Pancreas (tissue), 10 donors: ENCODE measurements at places on chromosomes 16 and 17. TPM values are rescaled to one million over a fixed set of nuclear protein-coding genes. Genes with fewer than 3 reads are reported as not detected.

Gene PTX4
- polyA plus RNA-seq: not detected

Gene MAPT
- 1.1 TPM for polyA plus RNA-seq

Gene MFSD11
- 5.9 TPM for polyA plus RNA-seq

Gene LAT
- 25.3 TPM for polyA plus RNA-seq

Gene TMC8
- 1.5 TPM for polyA plus RNA-seq

Gene GCGR
- polyA plus RNA-seq: 22.7 TPM

Gene VTN
- 14.6 TPM for polyA plus RNA-seq

Gene COPS3
- 37.9 TPM for polyA plus RNA-seq

Gene RNF43
- polyA plus RNA-seq: 6.2 TPM

Gene MT3
- 4.6 TPM for polyA plus RNA-seq

Gene MYH2
- 0.05 TPM for polyA plus RNA-seq

Gene CCDC200
- polyA plus RNA-seq: 0.26 TPM

DNA sequence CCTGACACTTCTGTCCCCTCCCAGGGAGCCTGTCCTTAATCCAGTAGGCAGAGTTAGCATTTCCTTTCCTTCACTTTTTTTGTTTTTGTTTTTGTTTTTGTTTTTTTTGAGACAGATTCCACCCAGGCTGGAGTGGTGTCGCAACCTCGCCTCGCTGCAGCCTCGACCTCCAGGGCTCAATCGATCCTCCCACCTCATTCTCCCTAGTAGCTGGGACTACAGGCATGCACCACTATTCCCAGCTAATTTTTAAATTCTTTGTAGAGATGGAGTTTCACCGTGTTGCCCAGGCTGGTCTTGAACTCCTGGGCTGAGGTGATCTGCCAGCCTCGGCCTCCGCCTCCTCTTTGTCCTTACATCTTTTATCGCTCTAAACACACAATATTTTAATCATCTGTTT is 4.0 kb downstream of the NHERF1 start:
- no peak for DNase-seq
- H3K27ac ChIP-seq: peak overlapping the region; percentile 97
- no peaks in the 10 kb centered on the region for H3K27me3 ChIP-seq
- H3K36me3 ChIP-seq: no peaks in the 10 kb centered on the region
- peak overlapping the region; percentile 89 for H3K4me3 ChIP-seq

DNA sequence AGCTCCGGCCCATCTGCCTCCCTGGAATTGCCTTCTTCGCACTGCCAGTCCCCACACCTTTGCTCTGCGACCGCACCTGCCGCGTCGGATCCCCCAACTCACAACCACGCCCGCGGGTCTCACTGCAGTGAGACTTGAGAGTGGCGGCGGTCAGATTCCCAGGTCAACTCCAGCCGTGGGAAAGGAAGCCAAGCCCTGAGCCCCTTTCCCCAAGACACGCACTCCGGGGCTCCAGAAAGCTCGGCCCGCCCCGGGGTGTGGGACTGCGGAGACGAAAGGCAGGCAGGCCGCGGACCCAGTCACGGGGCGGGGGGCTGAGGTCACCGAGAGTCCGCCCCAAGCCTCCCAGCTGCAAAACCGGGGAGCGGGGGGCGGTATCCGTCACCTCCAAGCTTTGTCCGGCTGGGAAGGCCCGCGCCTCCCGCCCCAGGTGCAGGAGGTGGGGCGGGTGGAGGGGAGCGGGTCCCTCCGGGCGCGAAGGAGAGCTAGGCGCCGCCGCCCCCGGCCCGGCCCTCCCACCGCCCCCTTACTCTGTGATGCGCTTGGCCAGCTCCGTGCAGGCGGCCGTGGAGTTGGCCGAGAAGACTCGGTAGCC is 615 bp downstream of the PRPSAP1 start:
- peak overlapping the region; percentile 70 for H3K27ac ChIP-seq
- peak overlapping the region; percentile 53 for H3K4me3 ChIP-seq
- H3K36me3 ChIP-seq: no peaks in the 10 kb centered on the region
- H3K4me1 ChIP-seq: peaks cover 16% of the 10 kb centered on the region

- H3K36me3 ChIP-seq: no peaks in the 10 kb centered on the region
- no peak for DNase-seq
- no peaks in the 10 kb centered on the region for H3K4me1 ChIP-seq
- H3K27ac ChIP-seq: no peak overlapping the region
These were observed 181.1 kb downstream of the SEC14L1 start for GRCh38 chr17:77321649-77322513.

GRCh38 chr17:82998637-82999036 is 80.8 kb upstream of the METRNL start:
- no peaks in the 10 kb centered on the region for H3K4me1 ChIP-seq
- H3K36me3 ChIP-seq: no peaks in the 10 kb centered on the region
- no peak overlapping the region for H3K27ac ChIP-seq
- DNase-seq: no peak
- H3K4me3 ChIP-seq: no peak overlapping the region

DNA sequence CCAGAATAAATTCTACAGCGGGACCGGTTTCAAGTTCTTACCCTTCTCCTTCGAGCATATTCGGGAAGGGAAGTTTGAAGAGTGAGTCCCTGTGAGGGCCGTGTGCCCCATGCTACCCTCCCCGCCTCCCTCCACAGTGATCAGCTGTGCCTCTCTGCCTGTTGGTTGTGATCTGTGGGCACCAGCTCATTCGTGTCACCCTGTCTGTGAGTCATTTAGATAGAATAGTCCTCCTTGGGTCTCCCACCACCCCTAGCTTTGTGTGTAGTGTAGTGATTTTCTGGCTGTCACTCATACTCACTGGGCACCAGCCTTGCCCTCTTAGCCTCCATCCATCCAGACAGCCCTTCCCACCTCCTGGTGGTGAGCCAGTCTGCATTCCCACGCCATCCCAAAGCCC is 15.0 kb upstream of the NAGLU start:
- no peaks in the 10 kb centered on the region for H3K27me3 ChIP-seq
- H3K36me3 ChIP-seq: no peaks in the 10 kb centered on the region
- no peak for DNase-seq
- peaks cover 6% of the 10 kb centered on the region for H3K4me1 ChIP-seq

- no peak overlapping the region for H3K4me3 ChIP-seq
- H3K4me1 ChIP-seq: no peaks in the 10 kb centered on the region
- no peaks in the 10 kb centered on the region for H3K36me3 ChIP-seq
- no peak overlapping the region for H3K27ac ChIP-seq
- H3K27me3 ChIP-seq: no peaks in the 10 kb centered on the region
These were observed 5.7 kb downstream of the OR4D2 start for GRCh38 chr17:58172369-58173071.

- H3K36me3 ChIP-seq: no peaks in the 10 kb centered on the region
- no peak overlapping the region for H3K27ac ChIP-seq
- no peaks in the 10 kb centered on the region for H3K27me3 ChIP-seq
- no peaks in the 10 kb centered on the region for H3K4me1 ChIP-seq
- no peak for DNase-seq
- H3K4me3 ChIP-seq: no peak overlapping the region
These were observed 111.4 kb downstream of the CYLD start for GRCh38 chr16:50853329-50853728.

DNA sequence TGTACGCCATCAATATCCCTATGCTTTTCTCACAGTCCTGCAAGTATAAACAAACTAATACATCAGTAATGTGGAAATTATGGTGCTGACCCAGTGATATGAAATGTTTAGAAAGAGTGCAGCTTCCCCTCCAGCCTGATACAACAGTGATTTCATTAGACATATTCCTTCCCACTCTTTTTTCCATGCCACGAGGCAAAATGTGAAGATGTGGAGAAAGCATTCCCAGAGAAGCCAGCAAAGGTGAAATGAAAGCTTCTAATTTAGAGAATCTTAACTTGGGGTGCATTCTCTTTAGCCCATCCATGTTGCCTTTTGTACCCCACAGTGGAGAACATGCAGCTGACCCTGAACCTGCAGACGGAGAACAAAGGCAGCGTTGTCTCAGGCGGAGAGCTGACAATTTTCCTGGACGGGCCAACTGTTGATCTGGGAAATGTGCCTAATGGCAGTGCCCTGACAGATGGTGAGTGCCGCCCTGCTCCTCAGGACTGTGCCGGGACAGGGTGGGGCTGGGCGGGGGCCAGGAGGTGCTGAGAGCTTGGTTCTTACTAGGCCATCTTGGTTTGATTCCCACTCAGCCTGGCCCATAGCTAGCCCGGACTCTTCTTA is 77.8 kb downstream of the WWP2 start:
- no peak overlapping the region for H3K4me3 ChIP-seq
- DNase-seq: peak; percentile 90
- no peaks in the 10 kb centered on the region for H3K27me3 ChIP-seq

- no peaks in the 10 kb centered on the region for H3K4me1 ChIP-seq
- no peak for DNase-seq
- no peaks in the 10 kb centered on the region for H3K27me3 ChIP-seq
- no peak overlapping the region for H3K4me3 ChIP-seq
These were observed 183.8 kb downstream of the CCDC182 start for GRCh38 chr17:57561072-57561861.

DNA sequence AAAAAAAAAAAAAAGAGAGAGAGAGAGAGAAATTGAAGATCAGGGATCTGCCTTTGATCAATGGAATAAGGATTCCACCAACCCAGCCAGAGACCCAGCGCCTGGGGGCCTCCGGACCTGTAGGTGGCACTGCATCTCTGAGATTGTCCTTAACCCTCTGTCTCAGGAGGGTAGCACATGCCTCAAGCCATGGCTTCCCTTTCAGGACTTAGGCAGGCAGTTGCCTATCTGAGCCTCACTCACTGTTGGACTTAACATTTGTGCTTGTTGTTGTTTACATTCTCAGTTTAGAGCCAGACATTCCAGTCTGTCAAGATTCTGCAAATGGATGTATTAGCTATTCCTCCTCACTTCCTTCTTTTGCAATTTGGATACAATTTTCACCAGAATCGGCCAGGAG is 5.1 kb upstream of the SCNN1B start:
- peaks cover 3% of the 10 kb centered on the region for H3K27me3 ChIP-seq
- H3K36me3 ChIP-seq: no peaks in the 10 kb centered on the region
- DNase-seq: peak; percentile 18
- H3K27ac ChIP-seq: no peak overlapping the region

- no peaks in the 10 kb centered on the region for H3K36me3 ChIP-seq
- H3K4me1 ChIP-seq: no peaks in the 10 kb centered on the region
- DNase-seq: no peak
- no peak overlapping the region for H3K27ac ChIP-seq
- no peaks in the 10 kb centered on the region for H3K27me3 ChIP-seq
These were observed 71.1 kb downstream of the METRNL start for GRCh38 chr17:83150369-83151055.

GRCh38 chr17:4899341-4900230 is at the start of gene C17orf107:
Gene C17orf107, plus strand, starts transcription at chr17:4899536. Its CDS starts 227 bp downstream, at chr17:4899763.
- H3K27ac ChIP-seq: no peak within 1 kb of the TSS
- H3K4me3 ChIP-seq: peak within 1 kb of the TSS; percentile 73
- DNase-seq: peak; percentile 93
- no peaks in the 10 kb centered on the region for H3K27me3 ChIP-seq
- H3K4me1 ChIP-seq: peaks cover 9% of the 10 kb centered on the region

DNA sequence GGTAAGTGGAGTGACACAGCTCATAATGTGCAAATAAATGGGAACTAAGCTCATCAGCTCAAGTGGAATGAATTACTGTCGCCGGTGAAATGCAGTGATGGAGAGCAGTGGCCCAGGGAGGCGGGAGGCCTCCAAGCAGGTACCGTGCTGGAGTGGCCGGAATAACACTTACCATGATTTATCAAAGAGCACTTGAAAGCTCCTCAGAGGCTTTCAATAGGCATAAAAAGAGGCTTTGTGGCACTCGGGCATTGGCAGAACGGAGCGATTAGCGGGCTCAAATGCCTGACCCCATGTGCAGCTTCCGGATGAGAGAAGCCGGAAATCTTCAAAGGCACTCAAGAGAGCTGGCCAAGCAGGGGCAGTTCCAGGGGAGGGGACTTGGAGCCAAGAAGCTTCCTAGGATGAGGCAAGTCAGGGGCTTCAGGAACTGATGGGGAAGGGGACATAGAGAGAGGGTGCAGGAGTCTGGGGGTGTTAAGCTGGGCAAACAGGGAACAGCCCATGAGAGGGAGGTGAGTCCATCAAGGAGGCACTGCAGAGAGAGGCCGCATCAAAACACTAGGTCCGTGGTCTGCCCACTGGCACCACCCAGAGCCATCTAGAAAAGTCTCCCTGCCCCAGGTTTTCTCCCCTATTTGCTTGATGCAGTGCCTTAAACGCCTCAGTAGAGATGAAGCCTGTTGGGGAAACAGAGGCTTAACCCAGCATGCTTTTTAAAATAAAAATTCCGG is 144.0 kb upstream of the IRX6 start:
- no peaks in the 10 kb centered on the region for H3K36me3 ChIP-seq
- H3K27me3 ChIP-seq: no peaks in the 10 kb centered on the region
- DNase-seq: no peak
- no peak overlapping the region for H3K4me3 ChIP-seq
- no peaks in the 10 kb centered on the region for H3K4me1 ChIP-seq

DNA sequence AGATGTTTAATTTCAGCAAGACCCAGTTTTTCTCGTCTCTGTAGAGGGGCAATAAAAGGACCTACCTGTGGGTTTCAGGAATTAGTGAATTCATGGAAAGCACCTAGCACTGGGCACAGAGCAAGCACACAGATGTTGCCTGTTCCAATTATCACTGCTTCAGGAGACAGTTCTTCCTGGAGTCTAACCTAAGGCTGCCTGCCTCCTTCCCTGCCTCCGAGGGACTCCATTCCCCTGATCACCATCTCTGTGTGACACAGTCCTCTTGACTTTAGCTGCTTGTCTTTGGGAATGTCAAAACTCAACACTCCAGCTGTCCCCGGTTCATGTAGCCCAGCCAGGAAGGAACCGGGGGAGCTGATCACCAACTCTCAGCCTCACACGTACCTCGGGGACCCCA is 474.9 kb downstream of the SLC39A11 start:
- no peak overlapping the region for H3K4me3 ChIP-seq
- peak overlapping the region; percentile 70 for H3K27ac ChIP-seq
- no peaks in the 10 kb centered on the region for H3K27me3 ChIP-seq
- H3K36me3 ChIP-seq: no peaks in the 10 kb centered on the region

- no peak overlapping the region for H3K27ac ChIP-seq
- no peaks in the 10 kb centered on the region for H3K4me1 ChIP-seq
- H3K4me3 ChIP-seq: no peak overlapping the region
- no peaks in the 10 kb centered on the region for H3K27me3 ChIP-seq
These were observed 215.6 kb downstream of the MSI2 start for GRCh38 chr17:57471868-57472368.

DNA sequence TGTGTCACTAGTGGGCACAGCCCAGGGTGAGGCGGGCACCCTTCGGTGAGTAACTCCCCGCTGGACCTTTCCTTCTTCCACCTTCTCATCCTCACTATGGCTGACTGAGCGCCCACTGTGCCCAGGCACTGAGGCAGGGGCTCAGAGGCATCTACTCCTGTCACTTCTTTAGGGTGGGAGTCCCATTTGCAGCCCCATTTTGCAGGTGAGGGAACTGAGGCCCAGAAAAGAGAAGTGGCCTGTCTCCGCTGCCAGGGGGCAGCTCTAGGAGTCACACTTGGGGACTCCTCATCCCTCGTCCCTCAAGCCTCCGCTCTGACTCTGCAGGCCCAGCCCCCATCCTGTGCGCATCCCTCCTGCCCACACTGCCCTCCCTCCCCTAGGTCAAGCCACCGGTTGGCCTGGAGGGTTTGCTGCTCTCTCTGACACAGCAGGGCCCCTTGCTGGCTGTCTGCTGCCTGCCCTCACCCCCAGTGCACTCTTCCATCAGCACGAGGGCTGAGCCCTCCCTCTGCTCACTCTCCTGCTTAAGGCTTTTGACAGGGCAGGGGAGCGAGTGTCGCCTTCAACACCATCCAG is 62.4 kb downstream of the CNGB1 start:
- H3K36me3 ChIP-seq: no peaks in the 10 kb centered on the region
- H3K4me3 ChIP-seq: no peak overlapping the region
- H3K27me3 ChIP-seq: no peaks in the 10 kb centered on the region
- H3K27ac ChIP-seq: no peak overlapping the region
